HCT116 (cell line): ENCODE measurements at places on chromosomes 11 and 22. TPM values are rescaled to one million over a fixed set of nuclear protein-coding genes. Genes with fewer than 3 reads are reported as not detected.

The ROM1 gene
- 2.7 TPM for total RNA-seq

The GP1BB gene
- 4.8 TPM for total RNA-seq

The NXPE1 gene
- total RNA-seq = not detected

DNA sequence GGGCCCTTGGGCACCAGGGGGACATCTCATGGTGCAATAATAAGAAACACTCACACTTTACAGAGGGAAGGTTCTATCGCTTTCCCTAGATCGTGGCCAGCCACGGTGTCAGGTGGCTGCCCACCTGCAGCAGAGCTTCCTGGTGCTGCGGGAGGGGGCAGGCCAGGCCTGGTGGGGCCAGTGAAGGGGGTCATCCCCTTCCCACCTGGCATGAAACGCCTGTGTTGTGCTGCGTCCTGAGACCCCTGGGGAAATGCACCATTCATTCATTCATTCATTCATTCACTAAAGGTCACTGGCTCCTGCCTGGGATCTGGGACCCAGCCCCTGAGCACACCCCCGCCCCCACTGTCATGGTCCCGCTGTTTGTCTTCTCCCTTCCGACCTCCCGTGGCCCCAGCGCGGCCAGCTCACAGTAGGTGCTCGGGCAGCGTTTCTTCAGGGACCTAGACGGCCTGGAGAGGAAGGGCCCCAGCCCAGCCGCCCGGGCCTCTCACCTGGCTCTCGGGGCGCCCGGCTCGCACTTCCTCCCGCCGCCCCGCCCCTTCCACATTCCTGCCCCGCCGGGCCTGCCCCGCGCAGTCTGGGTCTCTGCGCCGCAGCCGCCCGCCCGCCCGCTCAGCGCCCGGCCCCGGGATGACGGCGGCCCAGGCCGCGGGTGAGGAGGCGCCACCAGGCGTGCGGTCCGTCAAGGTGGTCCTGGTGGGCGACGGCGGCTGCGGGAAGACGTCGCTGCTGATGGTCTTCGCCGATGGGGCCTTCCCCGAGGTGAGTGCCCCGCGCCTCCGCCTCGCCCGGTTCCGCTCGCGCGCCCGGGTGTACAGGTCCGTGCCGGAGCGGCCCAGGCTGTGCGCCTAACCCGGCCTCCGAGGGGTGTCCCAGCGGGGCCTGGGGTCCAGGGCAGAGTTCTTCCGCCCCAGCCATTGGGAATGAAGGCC, at the start of gene RHOD:
Gene RHOD (plus strand): TSS at position 581 of the 938 bp plus-strand sequence. CDS start 56 bp downstream, at position 637.
- H3K27ac ChIP-seq = peak within 1 kb of the TSS; percentile 82
- no peaks in the 10 kb centered on the region for H3K36me3 ChIP-seq
- no peak for DNase-seq
- peak within 1 kb of the TSS; percentile 77 for H3K4me3 ChIP-seq
- peaks cover 71% of the 10 kb centered on the region for H3K4me1 ChIP-seq

DNA sequence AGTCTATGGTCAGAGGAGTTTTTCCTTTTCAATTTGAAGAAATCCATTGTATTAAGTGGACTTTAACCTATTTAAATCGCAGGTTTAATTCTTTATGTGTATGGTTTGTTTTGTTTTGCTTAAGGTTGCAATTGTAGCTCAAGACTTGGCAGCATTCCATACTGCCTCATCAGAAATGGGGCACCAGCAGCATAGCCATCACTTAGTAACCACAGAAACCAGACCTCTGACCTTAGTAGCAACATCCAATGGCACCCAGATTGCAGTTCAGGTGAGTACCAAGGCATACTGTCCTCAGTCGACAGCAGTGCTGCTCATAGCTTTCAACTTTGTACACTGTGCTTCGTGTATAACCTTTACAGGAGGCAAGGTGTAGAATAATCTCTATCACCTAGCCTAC, 48.4 kb upstream of the WEE1 start:
- no peaks in the 10 kb centered on the region for H3K27me3 ChIP-seq
- H3K27ac ChIP-seq = no peak overlapping the region
- H3K4me3 ChIP-seq = no peak overlapping the region
- peaks cover 21% of the 10 kb centered on the region for H3K4me1 ChIP-seq
- DNase-seq = no peak

GRCh38 chr11:75539459-75540334, 14.0 kb upstream of the GDPD5 start:
- no peaks in the 10 kb centered on the region for H3K27me3 ChIP-seq
- no peak overlapping the region for H3K27ac ChIP-seq
- no peaks in the 10 kb centered on the region for H3K36me3 ChIP-seq
- DNase-seq = no peak
- peaks cover 52% of the 10 kb centered on the region for H3K4me1 ChIP-seq

GRCh38 chr22:45208993-45209838, 31.5 kb downstream of the KIAA0930 start:
- no peak overlapping the region for H3K4me3 ChIP-seq
- H3K27me3 ChIP-seq = no peaks in the 10 kb centered on the region
- no peak for DNase-seq
- no peaks in the 10 kb centered on the region for H3K36me3 ChIP-seq
- H3K27ac ChIP-seq = no peak overlapping the region

- no peak overlapping the region for H3K4me3 ChIP-seq
- H3K27ac ChIP-seq = no peak overlapping the region
- H3K27me3 ChIP-seq = no peaks in the 10 kb centered on the region
- no peaks in the 10 kb centered on the region for H3K36me3 ChIP-seq
Observed at GRCh38 chr11:104907521-104908185, 9.4 kb upstream of the CASP12 start.

DNA sequence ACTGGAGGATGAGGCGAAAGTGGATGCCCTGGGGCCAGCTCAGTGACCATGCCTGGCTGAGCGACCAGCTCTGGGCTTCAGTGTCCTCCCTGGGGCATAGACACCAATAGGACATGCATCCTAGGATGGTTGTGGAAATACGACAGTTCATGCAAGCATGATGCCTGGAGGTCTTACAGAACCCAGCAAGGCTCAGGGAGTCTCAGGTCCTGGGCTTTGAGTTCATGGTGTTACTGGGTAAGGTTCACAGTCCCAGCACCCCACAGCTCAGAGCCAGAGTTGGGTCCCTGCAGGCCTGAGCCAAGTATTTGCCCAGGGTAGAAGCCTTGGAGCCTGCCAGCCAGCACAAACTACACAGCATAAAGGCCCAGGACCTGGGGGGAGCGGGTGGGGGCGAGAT, 4.2 kb upstream of the SUSD2 start:
- no peaks in the 10 kb centered on the region for H3K27me3 ChIP-seq
- no peak overlapping the region for H3K27ac ChIP-seq
- H3K4me3 ChIP-seq = no peak overlapping the region
- peaks cover 10% of the 10 kb centered on the region for H3K4me1 ChIP-seq
- no peak for DNase-seq
- peaks cover 6% of the 10 kb centered on the region for H3K36me3 ChIP-seq
